ENCODE measurements at places on chromosomes 2 and 18. TPM values are rescaled to one million over a fixed set of nuclear protein-coding genes. Genes with fewer than 3 reads are reported as not detected.

SLC9A4 gene
- not detected for total RNA-seq

RIT2 gene
- total RNA-seq, result not detected

CAPN14 gene
- 0.26 TPM for total RNA-seq

SLC16A14 gene
- total RNA-seq, result 5.5 TPM

EML6 gene
- 1.3 TPM for total RNA-seq

CDK15 gene
- total RNA-seq, result 0.84 TPM

HOXD1 gene
- total RNA-seq, result 1.9 TPM

LRRTM1 gene
- total RNA-seq, result not detected

- H3K36me3 ChIP-seq, result peaks cover 97% of the 10 kb centered on the region
- no peak overlapping the region for H3K4me3 ChIP-seq
- H3K4me1 ChIP-seq, result no peaks in the 10 kb centered on the region
Measured at GRCh38 chr2:74094291-74094690, 53.4 kb downstream of the BOLA3 start.

- H3K27ac ChIP-seq, result no peak overlapping the region
- no peak overlapping the region for H3K4me3 ChIP-seq
- H3K27me3 ChIP-seq, result no peaks in the 10 kb centered on the region
- no peaks in the 10 kb centered on the region for H3K36me3 ChIP-seq
- DNase-seq, result no peak
- H3K4me1 ChIP-seq, result no peaks in the 10 kb centered on the region
Measured at GRCh38 chr2:13495051-13495450, 778.3 kb downstream of the TRIB2 start.

GRCh38 chr18:79640064-79640672 lies 39.4 kb upstream of the CTDP1 start:
- H3K4me1 ChIP-seq, result peaks cover 24% of the 10 kb centered on the region
- H3K36me3 ChIP-seq, result no peaks in the 10 kb centered on the region
- H3K4me3 ChIP-seq, result no peak overlapping the region
- DNase-seq, result no peak
- no peak overlapping the region for H3K27ac ChIP-seq
- H3K27me3 ChIP-seq, result peaks cover 19% of the 10 kb centered on the region

GRCh38 chr2:112541315-112542122 lies 746 bp upstream of the POLR1B start:
- no peaks in the 10 kb centered on the region for H3K27me3 ChIP-seq
- H3K4me3 ChIP-seq, result peak overlapping the region; percentile 91
- peaks cover 28% of the 10 kb centered on the region for H3K4me1 ChIP-seq
- DNase-seq, result peak; percentile 76

GRCh38 chr2:136332436-136333095 lies 214.6 kb upstream of the CXCR4 start:
- H3K27me3 ChIP-seq, result no peaks in the 10 kb centered on the region
- H3K4me1 ChIP-seq, result no peaks in the 10 kb centered on the region
- no peaks in the 10 kb centered on the region for H3K36me3 ChIP-seq
- H3K4me3 ChIP-seq, result no peak overlapping the region

- no peak overlapping the region for H3K4me3 ChIP-seq
- no peak overlapping the region for H3K27ac ChIP-seq
- H3K36me3 ChIP-seq, result no peaks in the 10 kb centered on the region
- no peaks in the 10 kb centered on the region for H3K4me1 ChIP-seq
- H3K27me3 ChIP-seq, result no peaks in the 10 kb centered on the region
Measured at GRCh38 chr2:4357121-4357520, 653.7 kb downstream of the DCDC2C start.

DNA sequence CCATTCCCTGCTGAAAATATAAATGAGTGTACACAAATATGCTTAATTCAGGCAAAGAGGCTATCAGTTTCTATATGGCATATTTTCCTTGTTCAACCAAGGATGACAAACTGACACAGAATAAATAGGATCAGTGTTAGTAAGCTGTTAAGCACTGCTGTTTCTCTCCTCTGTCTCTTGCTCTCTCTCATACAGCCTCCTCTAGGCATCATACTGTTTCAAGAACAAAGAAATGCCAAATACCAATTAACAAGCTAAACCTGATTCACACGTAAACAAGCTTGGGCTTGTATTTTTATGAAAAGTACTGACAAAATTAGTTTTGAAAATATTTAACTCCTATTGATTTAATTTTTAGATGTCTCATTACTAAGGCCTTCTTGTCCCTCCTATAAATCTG lies 1027.2 kb upstream of the ACVR2A start:
- no peak overlapping the region for H3K4me3 ChIP-seq
- no peak overlapping the region for H3K27ac ChIP-seq
- no peaks in the 10 kb centered on the region for H3K4me1 ChIP-seq
- no peaks in the 10 kb centered on the region for H3K27me3 ChIP-seq
- DNase-seq, result no peak
- no peaks in the 10 kb centered on the region for H3K36me3 ChIP-seq

DNA sequence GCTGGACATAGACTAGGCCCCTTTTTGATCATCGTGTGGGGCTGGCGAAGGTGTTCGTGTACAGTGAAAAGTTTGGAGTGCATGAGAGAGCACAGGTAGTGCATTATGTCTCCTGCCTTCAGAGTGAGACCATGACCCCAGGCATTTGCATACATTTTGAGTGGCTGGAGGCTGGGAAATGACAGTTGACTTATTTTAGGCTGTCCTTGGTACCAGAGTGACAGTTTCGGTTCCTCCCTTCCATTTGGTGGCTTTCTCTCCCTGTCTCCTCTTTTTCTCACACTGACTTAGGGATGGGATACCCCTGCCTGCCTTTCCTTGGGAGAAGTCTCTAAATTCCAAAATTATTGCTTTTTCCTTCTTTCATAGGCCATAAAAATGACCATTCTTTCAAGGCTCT lies 20.1 kb downstream of the SERPINB12 start:
- no peak overlapping the region for H3K27ac ChIP-seq
- no peak overlapping the region for H3K4me3 ChIP-seq
- H3K36me3 ChIP-seq, result no peaks in the 10 kb centered on the region

- H3K27me3 ChIP-seq, result no peaks in the 10 kb centered on the region
- no peaks in the 10 kb centered on the region for H3K36me3 ChIP-seq
- no peak overlapping the region for H3K27ac ChIP-seq
- no peak overlapping the region for H3K4me3 ChIP-seq
- no peaks in the 10 kb centered on the region for H3K4me1 ChIP-seq
Measured at GRCh38 chr18:73245345-73245744, 377.6 kb upstream of the NETO1 start.

- no peaks in the 10 kb centered on the region for H3K27me3 ChIP-seq
- H3K36me3 ChIP-seq, result no peaks in the 10 kb centered on the region
- H3K4me3 ChIP-seq, result no peak overlapping the region
- DNase-seq, result no peak
- no peaks in the 10 kb centered on the region for H3K4me1 ChIP-seq
Measured at GRCh38 chr2:55363636-55364035, 56.0 kb downstream of the CCDC88A start.

DNA sequence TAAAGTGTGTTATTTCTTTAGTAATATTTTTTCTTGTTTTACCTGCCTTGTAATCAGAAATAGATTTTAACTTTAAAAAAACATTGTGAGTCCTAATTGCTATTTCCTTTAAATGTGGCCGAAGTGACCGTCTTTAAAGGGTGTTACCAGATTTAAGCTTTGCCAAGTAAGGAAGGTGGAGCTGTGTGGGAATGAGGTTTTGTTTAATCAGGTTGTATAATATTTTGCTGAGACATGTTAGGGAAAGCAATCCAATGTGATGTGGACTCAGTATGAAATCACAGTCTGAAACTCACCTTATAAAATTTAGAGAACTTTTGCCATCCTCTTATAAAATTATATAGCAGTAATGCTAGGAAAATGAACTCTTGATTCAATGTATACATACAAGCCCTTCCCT lies 32.9 kb upstream of the ITPRID2 start:
- DNase-seq, result no peak
- H3K36me3 ChIP-seq, result no peaks in the 10 kb centered on the region
- H3K27me3 ChIP-seq, result no peaks in the 10 kb centered on the region
- H3K4me1 ChIP-seq, result no peaks in the 10 kb centered on the region
- no peak overlapping the region for H3K27ac ChIP-seq

DNA sequence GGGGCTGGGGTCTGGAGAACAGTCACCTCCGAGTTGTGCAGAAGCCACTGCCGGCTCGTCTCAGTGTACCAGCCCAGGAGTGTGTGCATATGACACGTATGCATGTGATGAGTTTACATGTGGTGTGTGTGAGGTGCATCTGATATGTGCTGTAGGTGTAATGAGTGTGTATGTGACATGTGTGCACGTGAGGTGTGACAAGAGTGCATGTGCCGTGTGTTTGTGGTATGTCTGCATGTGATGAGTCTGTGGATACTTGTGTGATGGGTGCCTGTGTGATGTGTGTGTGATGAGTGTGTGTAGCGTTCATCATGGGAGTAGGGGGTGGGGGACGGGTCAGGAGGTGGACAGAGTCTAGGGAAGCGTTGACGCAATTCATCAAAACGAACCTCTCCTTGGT lies 12.8 kb downstream of the NTSR2 start:
- H3K27me3 ChIP-seq, result no peaks in the 10 kb centered on the region
- H3K36me3 ChIP-seq, result no peaks in the 10 kb centered on the region
- H3K4me1 ChIP-seq, result no peaks in the 10 kb centered on the region
- DNase-seq, result no peak

- no peak for DNase-seq
- no peaks in the 10 kb centered on the region for H3K27me3 ChIP-seq
- H3K4me1 ChIP-seq, result peaks cover 12% of the 10 kb centered on the region
- no peaks in the 10 kb centered on the region for H3K36me3 ChIP-seq
- peak overlapping the region; percentile 37 for H3K27ac ChIP-seq
Measured at GRCh38 chr2:215693999-215694580, 258.2 kb upstream of the FN1 start.

GRCh38 chr2:16442971-16443370 lies 222.7 kb downstream of the CYRIA start:
- H3K4me3 ChIP-seq, result no peak overlapping the region
- H3K4me1 ChIP-seq, result no peaks in the 10 kb centered on the region
- no peaks in the 10 kb centered on the region for H3K27me3 ChIP-seq
- H3K36me3 ChIP-seq, result no peaks in the 10 kb centered on the region
- H3K27ac ChIP-seq, result no peak overlapping the region

DNA sequence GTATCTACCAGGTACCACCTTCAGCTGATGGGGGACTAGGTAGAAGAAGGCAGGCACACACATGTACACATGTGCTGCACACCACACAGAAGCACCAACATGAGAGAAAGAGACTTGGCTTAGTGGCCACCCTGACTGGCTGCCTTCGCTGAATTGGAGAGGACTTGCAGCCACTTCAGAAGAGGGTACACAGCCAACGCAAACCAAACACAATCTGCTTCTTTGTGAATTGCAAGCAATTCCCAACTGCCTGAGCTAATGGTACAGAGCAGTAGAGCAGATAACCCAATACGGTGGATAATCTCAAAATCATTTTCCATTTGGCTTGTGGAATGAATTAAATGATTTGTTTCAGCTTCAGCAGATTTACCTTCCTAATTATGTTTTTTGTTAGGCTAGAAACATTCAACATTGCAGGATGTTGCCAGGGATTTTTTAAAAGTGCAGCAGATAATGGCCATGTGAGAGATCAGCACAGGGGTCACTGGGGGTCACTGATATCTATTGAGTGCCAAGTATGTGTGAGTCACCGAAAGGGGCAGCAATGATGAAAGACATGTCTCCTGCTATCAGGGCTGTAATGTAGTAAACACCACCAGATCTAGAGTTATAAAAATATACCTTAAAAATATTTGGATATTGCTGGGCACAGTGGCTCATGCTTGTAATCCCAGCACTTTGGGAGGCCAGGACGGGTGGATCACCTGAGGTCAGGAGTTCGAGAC lies 652.6 kb downstream of the BCL11A start:
- H3K4me3 ChIP-seq, result no peak overlapping the region
- H3K27ac ChIP-seq, result no peak overlapping the region
- no peaks in the 10 kb centered on the region for H3K36me3 ChIP-seq

DNA sequence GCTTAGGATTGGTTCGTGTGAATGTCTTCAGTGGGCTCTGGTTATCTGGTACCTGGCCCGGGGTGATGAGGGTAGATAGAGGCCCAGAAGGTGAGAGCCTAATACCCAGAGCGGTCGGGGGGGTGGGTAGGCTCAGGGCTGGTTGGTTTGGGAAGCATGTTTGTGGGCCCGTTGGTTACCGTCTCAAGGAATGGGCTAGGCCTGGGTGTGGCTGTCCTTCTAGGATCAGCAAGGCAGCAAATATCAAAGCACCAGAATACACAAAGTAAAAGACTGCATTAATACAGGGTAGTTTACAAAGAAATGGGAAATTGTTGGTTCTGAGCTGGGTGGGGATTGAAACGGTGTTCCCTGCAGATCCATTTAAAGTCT lies 6.0 kb upstream of the IL1R2 start:
- H3K4me3 ChIP-seq, result no peak overlapping the region
- DNase-seq, result no peak
- no peaks in the 10 kb centered on the region for H3K36me3 ChIP-seq
- no peak overlapping the region for H3K27ac ChIP-seq
- no peaks in the 10 kb centered on the region for H3K27me3 ChIP-seq

DNA sequence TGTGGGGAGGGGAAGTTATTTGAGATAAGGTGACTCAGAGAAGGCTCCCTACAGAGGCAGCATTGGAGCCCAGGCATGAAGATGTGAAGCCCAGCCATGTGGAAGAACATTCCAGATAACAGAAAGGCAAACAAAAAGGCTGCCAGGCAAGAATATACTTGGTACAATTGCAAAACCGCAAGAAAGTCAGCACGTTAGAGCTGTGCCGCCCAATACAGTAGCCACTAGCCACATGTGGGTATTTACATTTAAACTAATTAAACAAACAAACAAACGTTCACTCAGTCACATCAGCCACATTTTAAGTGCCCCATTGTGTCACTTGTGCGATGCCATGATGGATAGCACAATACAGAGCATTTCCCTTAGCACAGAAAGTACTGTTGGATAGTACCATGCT lies 179.6 kb downstream of the SATB2 start:
- H3K4me3 ChIP-seq, result no peak overlapping the region
- H3K27ac ChIP-seq, result no peak overlapping the region
- H3K4me1 ChIP-seq, result no peaks in the 10 kb centered on the region
- no peak for DNase-seq

Data from left lung (tissue), 14 donors.